ENCODE measurements at places on chromosomes 7 and 10.

DNA sequence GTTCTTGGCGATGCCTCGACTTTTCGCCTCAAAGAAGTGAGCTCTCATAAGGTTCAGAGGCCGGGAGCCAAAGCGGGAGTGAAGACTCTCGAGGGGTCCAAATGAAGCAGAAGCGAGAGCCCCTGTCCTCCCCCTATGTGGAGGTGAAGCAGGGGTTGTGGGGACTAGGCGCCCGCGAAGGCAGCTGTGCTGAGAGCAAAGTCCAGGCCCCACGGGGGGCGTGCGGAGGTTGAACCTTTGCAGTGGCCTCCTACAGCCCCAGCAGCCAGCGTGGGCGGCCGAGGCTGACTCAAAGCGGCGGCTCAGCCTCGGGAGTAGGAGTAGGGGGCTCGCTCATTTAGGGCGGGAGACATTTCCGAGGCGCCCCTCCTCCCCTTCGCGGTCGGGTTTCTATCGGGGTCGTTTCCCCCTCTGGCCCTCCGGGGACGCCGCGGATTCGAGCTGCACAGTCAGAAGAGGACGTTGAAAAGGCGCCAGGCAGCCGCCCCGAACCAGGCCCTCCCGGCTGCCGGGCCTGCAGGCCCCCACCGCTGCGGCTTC, 553 bp upstream of the ADD3 start:
- DNase-seq = no peak

DNA sequence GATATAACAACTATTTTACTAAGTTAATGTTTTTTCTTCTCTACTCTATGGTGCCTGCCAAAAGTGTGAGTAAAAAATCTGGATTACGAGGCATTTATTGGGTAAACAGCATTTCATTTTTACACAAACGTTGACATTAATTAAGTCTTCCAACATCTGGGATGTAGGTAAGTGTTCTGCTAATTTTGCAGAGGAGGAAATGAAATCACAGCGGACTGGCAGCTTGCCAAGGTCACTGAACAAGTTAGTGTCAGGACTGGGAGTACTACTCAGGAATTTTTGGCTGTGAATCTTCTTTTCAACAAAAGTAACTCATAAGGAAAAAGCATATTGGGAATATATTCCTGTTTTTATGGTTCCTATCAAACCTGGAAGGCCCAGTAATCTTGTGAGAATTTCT, 612.1 kb upstream of the FZD8 start:
- DNase-seq = no peak

GRCh38 chr10:108208732-108209131, 1044.2 kb upstream of the SORCS1 start:
- no peak for DNase-seq

DNA sequence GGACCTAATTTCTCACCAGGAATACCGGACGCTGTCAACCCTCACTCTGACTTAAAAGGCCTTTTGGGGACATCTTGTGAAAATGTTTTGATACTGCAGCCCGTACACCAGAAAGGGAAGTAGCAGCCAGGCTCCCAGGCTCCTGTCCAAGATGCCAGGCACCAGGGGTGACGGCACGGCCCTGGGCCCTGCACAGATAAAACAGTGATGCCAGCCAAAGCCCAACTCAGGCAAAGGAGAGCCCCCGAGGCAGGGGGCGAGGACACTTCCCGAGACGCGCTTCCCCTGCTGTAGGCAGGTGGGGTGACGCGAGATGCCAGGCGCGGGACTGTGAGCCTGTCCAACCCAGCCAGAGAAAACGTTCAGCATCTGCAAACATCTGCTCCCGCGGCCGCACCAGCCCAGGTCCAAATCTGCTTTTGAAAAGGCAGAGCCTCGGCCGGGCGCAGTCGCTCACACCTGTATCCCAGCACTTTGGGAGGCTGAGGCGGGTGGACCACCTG, 15.7 kb downstream of the ZFAND2A start:
- no peak for DNase-seq

- no peak for DNase-seq
Observed at GRCh38 chr10:31186225-31187000, 132.6 kb upstream of the ZEB1 start.

- DNase-seq = no peak
Observed at GRCh38 chr7:137937202-137937560, 64.7 kb downstream of the CREB3L2 start.

DNA sequence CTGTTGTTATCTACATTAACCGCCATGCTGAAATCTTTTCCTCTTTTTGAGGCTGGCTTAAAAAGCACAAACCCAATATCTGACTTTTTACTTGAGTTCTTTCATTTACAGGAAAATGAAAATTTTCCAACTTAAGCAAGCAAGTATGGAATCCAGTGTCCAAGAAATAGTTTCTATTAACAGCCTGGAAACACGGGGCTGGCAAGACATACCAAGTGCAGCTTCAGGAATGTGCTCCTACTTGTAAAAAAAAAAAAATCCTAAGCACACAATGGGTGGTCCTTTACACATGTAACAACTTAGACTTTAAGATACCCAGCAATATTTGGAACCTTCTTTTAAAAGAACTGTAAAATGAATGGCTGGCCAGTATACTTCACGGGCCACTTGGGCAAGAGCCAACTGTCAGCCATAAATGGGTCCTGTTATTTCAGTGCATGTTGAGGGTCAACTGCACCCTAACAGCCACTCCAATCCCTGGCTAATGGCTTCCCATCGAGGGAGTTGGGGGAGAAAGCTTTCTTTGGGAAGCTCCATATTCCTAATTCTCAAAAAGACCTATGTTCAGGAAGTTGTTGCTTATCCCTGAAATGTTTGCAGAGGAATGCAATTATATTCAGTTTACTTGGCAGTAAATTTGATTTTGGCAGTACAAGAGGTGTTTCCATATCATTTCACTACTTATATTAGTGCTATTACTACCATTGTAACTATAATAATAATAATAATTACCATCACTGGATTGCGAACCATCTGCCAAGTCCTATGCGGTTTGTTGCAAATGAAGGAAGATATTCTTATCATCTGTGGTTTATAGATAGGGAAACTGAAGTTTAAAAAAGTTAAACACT, 236.4 kb upstream of the TMEM72 start:
- DNase-seq = no peak

DNA sequence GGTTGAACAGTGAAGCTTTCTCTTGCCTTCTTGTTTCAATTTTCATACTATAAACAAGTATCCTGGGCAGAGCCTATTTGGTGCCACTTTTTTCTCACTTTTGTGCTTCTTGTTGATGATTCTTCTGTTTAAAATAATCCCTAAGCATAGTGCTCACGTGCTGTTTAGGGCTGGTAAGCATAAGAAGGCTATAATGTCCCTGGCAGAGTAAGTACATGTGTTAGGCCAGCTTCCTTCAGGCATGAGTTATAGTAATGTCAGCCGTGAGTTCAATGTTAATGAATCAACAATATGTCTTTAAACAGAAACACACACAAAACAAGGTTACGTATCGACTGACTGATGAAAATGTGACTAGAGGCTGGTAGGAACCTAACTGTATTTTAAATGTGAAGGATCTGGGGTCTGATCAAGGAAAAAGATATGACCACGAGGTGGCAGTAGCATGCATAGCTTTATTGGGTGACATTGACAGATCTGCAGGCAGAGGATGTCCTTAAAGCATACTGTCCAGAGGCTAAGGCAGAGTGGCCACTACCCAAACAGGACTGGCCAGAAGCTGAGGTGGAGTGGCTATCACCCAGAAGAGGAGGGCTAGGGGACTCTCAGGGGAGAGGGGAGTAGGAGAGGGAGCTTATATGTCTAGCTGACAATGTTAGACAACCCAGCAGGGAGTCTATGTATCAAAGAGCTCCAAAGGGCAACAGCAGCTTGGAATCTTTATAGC, 113.7 kb downstream of the BRAF start:
- DNase-seq = peak; percentile 83

- no peak for DNase-seq
Observed at GRCh38 chr7:124308384-124308783, 275.5 kb upstream of the TMEM229A start.

- DNase-seq = no peak
Observed at GRCh38 chr7:108559253-108559652, 10.3 kb downstream of the THAP5 start.

DNA sequence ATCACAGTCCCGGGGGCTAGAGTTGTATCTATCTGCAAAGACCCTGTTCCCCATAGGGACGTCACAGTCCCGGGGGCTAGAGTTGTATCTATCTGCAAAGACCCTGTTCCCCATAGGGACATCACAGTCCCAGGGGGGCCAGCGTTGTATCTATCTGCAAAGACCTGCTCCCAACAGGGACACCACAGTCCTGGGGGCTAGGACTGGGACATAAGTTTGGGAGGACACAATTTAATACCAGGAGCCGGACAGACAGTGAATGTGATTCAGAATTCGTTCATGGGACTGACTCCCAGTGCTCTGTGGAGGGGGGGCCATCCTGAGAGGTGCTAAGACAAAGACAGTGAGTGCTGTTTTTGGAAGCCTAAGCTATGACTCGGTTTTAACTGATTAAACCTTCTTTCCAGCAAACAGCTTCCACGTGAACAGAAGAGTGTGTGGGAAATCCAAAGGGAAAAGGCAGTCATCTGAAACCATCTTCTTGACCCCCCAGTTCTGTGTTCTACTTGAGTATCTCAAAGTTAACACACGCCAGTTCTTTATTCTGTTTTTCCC, 153.0 kb downstream of the DIP2C start:
- no peak for DNase-seq

- no peak for DNase-seq
Observed at GRCh38 chr10:99375426-99375825, 46.3 kb downstream of the CNNM1 start.

DNA sequence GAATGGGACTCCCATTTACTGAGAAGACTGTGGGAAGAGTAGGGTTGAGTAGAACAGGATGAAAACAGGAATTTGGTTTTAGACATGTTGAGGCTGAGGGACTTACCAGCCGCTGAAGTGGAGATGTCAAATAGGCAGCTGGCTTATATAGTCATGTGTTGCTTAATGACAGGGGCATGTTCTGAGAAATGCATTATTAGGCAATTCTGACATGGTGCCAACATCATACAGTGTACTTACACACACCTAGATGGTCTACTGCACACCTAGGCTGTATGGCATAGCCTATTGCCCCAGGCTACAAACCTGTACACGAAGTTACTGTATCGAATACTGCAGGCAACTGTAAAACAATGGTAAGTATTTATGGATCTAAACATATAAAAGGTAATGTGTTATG, 17.5 kb downstream of the ARL3 start:
- DNase-seq = no peak

- no peak for DNase-seq
Observed at GRCh38 chr7:127091620-127092019, 161.1 kb downstream of the GRM8 start.

GRCh38 chr10:14918964-14919363, 34.9 kb downstream of the DCLRE1C start:
- DNase-seq = no peak

GRCh38 chr7:73707045-73707631, 12.3 kb downstream of the STX1A start:
- DNase-seq = peak; percentile 76

DNA sequence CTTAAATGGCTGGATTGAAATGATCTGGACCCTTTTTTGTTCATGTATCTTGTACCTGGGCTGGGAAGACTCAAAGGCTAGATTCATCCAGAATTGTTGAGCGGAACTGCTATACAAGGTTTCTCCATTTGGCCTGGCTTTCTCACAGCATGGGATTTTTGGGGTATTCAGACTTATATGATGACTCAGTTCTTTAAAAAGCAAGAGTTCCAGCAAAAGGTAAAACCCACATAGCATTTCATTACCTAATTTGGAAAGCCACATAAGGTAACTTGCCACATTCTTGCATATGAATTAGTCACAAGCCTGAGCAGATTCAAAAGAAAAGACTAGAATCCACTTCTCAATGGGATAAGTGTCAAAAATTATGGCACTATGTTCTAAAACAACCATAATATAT, 137.4 kb downstream of the HGF start:
- no peak for DNase-seq

DNA sequence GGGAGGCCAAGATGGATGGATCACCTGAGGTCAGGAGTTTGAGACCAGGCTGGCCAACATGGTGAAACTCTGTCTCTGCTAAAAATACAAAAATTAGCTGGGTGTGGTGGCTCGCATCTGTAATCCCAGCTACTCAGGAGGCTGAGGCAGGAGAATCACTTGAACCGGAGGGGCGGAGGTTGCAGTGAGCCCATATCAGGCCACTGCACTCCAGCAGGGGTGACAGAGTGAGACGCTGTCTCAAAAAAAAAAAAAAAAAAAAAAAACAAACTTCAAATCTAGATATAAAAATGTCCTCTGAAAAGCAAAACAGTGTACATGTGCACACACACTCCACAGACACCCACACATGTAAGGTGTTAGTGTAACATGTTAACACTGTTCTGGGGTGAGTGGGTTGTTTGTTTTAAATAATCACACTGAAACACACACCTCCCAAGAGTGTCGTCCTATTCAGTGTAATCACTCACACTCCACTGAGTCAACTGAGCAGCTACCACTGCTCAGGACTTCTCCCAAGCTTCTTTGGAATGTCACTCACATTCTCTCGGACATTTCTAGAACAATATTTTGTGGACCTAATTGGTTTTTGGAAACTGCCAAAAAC, 12.8 kb upstream of the RGS10 start:
- no peak for DNase-seq

GRCh38 chr10:35400595-35401268, 64.4 kb downstream of the CCNY start:
- no peak for DNase-seq

DNA sequence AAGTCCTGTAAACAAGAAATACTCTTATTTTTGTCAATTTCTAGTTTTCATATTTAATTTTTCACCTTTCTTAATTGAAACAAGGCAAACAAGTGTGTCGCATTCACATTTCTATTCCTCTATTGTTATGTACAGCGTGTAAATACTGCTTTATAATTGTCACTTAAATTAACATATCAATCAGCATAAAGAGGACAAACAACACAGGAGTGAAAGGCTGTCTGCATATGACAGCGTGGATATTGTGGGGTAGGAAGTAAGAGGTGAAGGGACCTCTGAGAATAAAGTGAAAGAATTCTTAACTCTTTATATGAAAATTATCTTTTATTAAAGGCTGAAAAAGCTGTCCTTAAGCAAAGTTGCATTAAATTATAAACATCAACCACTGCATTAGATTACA, 797.9 kb upstream of the COBL start:
- no peak for DNase-seq

GRCh38 chr10:58857251-58857805, 319.1 kb upstream of the PHYHIPL start:
- no peak for DNase-seq

Measured in NCI-H1694 (cell line).